ENCODE measurements at places on chromosomes 16 and 17. TPM values are rescaled to one million over a fixed set of nuclear protein-coding genes. Genes with fewer than 3 reads are reported as not detected.

DNA sequence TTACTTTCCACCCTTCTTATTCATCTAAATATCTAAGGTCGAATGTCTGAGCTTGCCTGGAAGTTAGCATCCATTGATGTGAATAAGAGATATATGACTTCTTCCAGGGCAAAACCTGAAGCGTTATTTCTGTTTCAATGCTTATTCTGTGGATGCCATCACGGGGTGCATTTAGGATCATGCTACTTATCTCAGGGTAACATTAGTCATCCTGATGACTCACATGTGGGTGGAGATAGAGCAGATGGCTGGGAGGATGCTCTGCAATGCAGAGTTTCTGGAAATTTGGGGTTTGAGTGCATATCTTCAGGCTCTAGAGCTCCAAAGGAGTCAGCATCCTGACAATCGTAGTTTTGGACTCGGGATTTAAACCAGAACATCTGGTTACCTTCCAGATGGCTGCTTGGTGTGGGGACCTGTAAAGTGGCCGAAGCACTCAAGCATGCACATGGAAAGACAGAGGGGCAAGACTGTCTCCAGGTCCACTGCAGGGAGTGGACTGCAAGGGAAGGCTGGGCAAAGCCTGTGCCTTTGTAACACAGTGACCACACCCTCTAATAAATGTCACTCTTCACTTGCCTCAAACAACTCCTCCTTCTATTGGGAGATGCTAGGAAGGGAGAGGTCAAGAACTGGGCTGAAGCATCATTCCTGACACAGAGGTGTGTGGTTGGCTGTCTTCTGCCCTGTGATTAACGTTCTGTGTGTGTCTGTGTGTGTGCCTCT, 175.2 kb upstream of the SALL1 start:
- no peak for DNase-seq

DNA sequence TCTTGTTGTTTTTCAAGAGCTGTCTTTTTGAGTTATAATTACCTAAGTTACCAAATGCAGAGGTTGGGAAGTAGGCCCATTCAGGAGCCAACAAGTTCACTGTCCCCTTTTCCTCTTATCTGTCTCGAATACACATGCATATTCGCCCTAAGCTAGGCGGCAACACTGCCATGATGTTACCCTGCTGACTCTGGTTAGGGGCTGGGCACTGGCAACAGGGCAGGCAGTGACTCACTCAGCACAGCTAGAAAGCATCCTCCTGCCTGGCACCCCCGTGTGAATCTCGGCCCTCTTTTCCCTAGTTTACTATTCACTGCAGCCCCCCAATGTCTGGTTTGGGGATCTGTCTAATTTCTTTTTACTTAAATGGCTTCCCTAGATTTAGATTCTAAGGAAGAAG, 13.8 kb downstream of the DBF4B start:
- no peak for DNase-seq

ACAP1 gene
- 60.6 TPM for total RNA-seq

- no peak for DNase-seq
These were observed 5.7 kb upstream of the FTSJ3 start for GRCh38 chr17:63833026-63833740.

DNA sequence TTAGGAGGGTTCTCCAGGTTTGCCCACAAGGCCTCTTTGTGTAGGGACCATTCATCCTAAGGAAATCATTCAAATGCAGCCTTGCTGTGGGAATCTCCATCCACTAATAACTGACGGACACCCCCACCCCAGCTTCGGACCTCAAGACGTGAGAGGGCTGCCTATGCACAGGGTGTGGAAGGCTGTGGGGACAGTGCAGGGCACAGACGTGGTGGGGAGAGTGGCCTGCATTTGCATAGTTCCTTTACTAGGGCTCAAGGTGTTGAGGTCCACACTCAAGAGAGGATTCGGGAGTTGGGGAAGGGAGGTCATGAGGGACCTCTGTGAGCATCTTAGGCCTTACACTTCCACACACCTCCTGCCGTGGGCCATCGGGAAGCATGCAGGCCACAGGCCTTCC, 9.8 kb downstream of the DUSP3 start:
- no peak for DNase-seq

GRCh38 chr17:81683208-81683583, 401 bp downstream of the ARL16 start:
- no peak for DNase-seq

GRCh38 chr16:69438465-69438864, 14.0 kb downstream of the CYB5B start:
- no peak for DNase-seq

EVI2A gene
- 0.16 TPM for total RNA-seq

ZG16B gene
- total RNA-seq: not detected

DNA sequence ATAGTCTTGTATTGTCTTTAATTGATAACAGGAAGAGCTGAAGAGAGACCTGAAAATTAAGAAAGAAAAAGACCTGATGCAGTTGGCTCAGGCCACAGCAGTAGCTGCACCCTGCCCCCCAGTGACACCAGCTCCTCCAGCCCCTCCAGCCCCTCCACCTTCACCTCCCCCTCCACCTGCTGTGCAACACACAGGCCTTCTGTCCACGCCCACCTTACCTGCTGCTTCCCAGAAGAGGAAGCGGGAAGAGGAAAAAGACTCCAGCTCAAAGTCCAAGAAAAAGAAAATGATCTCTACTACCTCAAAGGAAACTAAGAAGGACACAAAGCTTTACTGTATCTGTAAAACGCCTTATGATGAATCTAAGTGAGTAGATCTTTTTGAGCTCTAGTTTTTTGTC, 36.8 kb downstream of the C17orf58 start:
- DNase-seq: peak; percentile 25

Measured in WTC11 (cell line).